Epithelial cell of prostate (primary cell): ENCODE measurements at places on chromosomes 11 and 22.

DNA sequence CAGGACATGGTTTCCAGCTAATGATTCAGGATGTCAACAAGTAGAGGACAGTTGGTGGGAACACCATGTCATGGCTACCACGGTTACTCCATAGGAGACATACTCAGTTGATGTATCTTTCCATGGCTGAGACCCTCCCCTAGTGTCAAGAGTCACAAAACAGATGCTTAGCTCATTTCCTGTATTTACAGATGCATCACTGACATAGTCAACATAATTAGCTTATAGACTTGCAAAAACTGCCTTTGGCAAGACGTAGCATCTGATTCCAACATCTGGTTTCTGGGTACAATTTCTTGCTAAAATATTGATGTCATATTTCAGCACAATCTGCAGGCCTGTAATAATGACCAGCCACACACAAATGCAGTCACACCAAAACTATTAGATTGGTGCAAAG is 550.3 kb downstream of the FAM181B start:
- DNase-seq = no peak

DNA sequence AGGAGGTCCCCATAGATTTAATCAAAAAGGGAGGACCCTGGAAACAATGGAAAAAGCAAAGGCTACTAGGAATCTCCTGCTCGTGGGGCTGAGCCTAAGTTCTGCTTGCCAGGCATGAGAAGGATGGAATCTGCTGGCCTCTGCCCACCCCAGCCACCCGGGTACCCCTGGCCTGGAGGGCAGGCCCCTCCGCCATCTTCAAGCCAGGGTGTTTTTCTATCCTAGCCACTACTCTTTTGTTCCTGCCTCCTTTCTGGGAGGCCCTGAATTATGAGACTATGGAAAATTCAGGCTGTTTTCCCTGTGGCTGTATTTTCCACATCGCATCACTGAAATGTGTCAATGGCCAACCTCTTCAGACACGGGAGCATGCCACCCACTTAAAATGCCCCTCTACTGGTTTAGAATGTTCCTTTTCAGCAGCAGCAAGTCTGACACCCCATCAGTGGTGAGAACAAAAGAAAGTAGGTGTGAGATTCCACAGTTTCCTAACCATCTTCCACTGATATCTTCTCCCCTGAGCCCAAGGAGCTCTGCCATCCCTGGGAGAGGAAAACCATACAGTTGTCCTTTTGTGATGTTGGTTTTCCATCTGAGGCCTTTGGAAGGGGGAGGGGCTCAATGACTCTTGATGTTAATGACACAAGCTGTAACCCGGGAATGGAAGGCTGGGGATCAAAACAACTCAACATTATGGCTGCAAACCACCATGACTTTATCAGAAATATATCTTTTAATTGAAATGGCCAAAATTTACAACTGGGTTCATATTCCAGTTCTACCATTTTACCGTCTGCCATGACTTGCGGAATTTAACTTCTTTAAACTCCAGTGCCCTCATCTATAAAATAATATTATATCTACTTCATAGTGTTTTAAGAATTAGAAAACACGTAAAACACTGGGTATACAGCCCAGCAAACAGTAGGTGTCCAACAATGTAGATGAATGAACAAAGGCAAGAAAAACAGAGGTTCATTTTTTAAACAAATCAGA is 22.2 kb downstream of the DKK3 start:
- DNase-seq = no peak

DNA sequence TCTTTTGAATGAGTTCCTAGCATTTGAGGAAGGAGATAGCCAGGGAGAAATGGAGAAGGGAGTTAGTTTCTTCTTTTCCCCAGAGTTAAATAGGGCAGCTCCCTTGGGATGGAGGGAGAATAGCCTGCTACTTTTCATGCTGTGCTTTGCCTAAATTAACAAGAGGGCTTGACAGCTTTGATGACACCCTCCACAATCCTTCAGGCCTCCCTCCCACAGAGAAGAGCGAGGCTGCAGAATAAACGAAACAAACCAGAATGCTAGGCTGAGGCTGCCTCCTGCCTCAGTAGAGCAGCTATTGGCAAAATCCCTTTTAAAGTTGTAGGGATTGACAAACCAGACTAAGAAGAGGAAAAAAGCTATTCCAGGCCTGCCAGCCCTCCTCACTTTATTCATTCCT is 94.6 kb downstream of the C11orf58 start:
- DNase-seq = no peak

DNA sequence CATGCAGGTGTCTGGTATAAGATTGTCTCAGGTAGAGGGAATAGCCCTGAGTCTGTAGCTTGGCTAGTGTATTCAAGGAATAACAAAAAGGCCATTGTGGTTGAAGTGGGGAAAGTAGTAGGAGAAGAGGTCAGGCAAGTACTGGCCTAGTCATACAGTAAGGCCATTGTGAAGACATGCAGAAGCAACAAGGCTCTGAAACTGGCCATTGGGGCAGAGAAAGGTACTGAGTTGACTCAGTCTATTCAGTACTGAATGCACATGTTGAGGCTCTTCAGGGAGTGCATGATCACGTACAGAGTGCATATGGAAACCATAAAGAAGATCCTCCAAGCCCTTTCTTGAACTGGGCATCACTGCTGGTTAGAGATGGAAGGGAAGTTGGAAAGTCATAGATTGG is 477.6 kb downstream of the SOX6 start:
- no peak for DNase-seq

- DNase-seq = no peak
Measured at GRCh38 chr22:22038178-22038880, 55.7 kb upstream of the TOP3B start.

DNA sequence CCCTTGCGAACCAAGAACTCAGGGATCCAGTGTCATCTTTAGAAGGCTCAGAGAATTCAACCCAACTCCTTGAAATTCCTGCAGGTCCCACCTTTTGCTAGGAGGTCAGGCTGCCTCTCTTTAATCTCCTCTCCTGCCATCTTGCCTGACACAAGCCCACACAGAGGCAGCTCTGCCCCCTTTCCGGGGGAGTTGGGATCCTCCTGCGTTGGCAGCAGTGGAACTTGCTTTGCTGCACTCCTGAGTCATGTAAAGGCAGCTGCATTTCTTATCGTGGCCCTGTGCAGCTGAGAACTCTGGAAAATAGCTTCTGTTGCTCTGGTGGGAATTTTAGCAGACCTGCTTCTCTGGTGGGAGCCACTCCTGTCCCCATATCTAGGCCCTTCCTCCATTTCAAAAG is 142.3 kb upstream of the TBCEL start:
- DNase-seq = no peak

DNA sequence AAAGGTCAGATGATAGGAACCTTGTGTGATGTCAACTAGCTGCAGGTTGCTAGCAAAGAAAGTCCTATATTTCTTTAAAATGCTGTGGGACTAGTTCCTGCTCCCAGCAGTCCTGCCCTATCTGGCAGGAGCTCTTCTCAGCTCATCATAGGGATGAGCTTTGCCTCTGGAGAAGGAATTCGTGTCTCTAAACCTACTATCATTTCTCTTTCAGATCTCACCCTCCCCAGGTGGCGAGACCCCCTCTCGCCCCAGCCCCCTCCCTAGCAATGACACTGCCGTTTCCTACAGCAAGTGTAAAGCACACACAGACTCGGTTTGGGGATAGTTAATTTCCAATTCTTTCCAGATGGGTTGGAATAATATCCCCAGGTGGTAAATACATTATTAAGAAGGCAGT is 533.3 kb downstream of the OPCML start:
- no peak for DNase-seq

DNA sequence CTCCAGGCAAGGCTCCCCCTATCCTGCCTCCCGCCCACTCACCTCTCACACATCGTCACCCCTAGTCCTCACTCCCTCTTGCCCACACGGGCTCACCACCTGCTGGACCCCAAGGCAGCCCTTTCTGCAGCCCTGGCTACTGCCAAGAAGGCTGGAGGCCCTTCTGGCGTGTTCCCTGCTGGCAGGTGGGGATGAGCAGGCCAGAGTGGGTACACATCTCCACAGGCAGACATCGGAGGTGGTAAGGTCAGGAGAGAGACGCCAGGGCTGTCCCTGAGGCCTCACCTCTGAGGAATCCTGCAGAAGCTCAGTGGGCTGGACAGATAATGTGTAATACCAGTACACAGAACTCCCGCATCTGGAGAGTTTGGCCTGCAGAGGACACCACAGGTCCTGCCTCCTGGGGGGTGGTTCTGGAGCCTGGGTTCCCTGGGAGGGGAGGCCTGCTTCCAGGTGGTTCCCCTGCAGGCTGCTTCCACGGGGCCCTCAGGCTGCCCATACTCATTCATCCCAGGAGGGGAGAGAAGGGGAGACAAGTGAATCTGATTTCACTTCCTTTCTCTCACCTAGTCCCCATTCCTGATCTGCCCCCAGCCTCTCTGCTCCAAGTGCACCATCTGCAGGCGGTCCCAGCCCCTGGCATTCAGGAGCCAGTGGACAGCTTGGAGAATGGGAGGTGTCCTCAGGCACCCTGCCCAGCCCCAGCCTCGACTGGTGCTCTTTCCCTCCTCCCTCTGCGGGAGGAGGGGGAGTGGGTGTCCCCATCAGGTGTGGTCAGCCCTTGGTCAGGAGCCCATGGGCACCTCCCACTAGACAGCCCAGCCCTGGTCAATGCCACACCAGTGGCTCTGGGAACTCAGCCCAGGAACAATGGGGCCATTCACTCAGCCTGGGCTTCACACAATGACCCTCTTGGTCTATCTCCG is 6.1 kb upstream of the CHST1 start:
- DNase-seq = no peak

DNA sequence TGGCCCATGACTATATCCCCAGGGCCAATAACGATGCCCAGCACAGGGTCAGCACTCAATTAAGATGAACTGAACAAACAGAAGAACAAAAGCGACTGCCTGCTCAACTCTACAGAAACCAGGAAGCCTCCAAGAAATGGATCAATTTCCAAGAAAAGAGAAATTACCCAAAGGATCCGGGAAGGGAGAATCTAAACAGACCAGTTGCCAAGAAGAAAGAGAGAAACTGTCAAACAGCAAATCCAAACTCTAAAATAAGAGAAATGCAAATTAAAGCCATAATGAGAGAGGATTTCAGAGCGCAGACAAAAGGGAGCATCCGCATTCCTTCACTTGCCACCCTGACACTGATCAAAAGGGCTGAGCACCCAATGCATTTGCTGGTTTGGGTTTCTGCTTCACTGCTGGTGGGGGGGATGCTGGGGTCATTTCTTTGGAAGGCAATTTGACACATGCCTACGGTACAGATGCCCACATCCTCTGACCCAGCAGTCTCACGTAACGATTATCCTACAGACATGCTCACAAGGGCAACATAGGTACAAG is 37.7 kb upstream of the RFPL3 start:
- no peak for DNase-seq

- no peak for DNase-seq
Measured at GRCh38 chr11:111063726-111064517, 181.6 kb upstream of the POU2AF2 start.

GRCh38 chr22:31238057-31238456 is 26.0 kb downstream of the LIMK2 start:
- DNase-seq = no peak

- no peak for DNase-seq
Measured at GRCh38 chr11:130179396-130180306, 20.1 kb downstream of the ST14 start.

DNA sequence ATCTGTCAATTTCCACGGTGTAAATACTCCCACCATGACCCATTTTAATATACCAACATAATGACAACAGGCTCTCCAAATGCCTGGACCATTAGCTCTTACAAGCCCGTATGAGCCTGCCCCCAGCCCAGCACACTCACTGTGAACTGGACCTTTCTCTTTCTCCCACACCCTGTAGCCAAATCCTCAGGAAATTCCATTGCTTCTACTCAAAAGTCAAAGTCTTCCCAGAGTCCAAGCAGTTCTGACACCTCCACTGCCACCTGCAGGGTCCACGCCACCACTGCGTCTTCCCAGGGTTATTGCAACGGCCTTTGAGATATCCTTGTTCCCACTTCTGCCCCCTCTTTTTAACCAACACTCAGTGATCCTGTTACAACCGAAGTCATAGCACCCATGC is 110.1 kb upstream of the ASPHD2 start:
- DNase-seq = no peak

GRCh38 chr11:27444801-27445215 is 27.8 kb downstream of the LGR4 start:
- no peak for DNase-seq

- no peak for DNase-seq
Measured at GRCh38 chr22:47954107-47954506, 1191.7 kb downstream of the TBC1D22A start.

- no peak for DNase-seq
Measured at GRCh38 chr11:45106440-45106839, 40.0 kb upstream of the PRDM11 start.

DNA sequence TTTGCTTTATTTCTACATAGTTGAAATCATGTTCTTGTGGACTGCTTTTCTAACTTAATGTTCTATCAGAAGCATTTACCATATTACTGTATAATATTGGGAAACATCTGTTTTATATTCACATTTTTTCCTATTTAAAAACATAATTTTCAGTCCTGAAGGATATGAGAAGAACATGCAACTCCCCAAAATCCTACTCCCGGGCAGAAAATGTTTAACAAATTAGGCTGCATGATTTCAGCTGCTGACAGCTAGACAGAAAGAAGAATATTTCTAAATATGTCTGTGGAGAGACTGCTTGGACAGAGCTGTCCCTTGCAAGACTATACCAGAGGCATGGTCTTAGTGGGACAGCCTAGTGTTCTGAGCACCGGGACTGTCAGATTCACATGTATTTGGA is 15.7 kb upstream of the AMPD3 start:
- no peak for DNase-seq

DNA sequence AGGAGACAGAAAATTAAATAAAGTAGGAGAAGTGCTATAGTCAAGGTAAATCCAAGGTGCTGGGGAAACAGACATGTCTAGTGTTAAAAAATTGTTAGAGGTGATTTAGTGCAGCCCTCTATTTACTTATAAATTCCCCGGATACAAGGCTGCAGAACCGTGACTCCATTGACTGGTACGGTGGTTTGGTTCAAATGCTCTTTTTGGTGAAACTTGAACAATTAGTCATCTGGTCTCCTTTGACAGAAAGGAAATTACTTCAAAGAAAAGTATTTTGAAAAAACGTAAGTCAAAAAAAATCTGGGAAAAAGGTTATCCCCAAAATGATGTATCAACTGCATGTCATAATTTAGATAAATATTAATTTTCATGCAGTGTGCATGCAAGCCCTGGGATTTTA is 399.2 kb downstream of the CNTN5 start:
- DNase-seq = no peak

DNA sequence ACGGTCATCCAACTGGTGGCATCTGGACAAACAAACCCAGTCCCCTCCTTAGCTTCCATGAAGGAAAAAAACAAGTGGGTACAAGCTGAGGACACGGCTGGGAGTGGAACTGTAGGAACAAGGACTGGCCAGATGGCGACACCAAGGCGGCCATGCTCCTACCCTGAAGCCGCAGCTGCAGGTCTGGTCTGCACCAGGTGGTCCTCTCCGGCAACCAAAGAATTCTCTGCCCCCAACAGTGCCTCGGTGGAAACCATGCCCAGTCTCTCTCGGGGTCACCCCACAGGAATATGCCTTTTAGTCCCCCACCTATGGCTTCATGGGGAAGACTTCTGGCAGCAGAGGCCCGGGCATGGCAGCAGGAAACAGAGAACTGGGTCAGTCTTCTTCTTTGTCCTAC is 22.6 kb downstream of the OVOL1 start:
- no peak for DNase-seq

- no peak for DNase-seq
Measured at GRCh38 chr11:12687740-12688139, 13.5 kb downstream of the TEAD1 start.

GRCh38 chr22:28915969-28916368 is 32.6 kb downstream of the ZNRF3 start:
- no peak for DNase-seq

GRCh38 chr11:105219269-105219668 is 79.7 kb upstream of the CARD18 start:
- no peak for DNase-seq
